D341Med (cell line): ENCODE measurements at places on chromosomes 7 and 10.

- no peak for DNase-seq
Observed at GRCh38 chr10:71448146-71448545, 51.4 kb downstream of the CDH23 start.

GRCh38 chr10:132111121-132111731 is 45.5 kb downstream of the JAKMIP3 start:
- DNase-seq = no peak

DNA sequence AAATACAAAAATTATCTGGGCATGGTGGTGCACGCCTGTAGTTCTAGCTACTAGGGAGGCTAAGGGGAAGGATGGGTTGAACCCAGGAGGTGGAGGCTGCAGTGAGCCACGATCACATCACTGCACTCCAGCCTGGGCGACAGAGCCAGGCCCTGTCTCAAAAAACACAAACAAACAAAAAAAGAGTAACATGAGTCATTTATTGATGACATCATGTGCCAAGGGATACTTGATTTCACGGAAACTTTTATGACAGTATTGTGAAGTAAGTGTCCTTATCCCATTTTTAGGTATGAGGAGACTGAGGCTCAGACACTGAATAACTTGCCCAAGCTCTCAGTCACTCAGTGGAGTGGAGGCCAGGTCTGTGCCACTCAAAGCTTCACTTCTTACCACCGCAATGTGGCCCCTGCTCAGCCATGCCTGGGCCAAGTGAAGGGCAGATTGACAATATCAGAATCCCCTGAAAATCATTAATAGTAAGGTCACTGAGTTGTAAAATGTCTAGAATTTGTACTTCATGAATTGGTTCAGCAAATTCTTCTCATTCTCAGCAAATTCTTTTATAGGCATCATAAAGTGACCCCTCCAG is 36.5 kb downstream of the EMX2 start:
- no peak for DNase-seq

DNA sequence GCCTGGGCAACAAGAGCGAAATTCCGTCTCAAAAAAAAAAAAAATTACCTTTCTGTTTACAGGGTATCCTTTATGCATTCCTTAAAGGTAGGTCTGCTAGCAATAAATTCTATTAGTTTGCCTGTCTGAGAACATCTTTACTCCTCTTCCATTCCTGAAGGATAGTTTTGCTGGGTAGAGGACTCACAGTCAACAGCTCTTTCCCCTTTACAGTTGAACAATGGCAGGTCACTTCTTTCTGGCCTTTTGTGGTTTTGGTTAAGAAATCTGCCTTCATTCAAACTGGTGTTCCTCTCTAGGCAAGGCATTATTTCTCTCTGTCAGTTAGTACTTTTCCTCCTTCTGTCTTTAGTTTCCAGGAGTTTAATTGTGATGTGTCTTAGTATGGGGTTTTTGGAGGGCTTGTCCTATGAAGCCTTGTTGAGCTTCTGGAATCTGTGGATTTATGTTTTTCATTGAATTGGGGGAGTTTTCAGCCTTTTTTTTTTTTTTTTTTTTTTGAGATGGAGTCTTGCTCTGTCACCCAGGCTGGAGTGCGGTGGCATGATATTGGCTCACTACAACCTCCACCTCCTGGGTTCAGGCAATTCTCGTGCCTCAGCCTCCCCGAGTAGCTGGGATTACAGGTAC is 4.8 kb upstream of the DNAAF5 start:
- DNase-seq = no peak

DNA sequence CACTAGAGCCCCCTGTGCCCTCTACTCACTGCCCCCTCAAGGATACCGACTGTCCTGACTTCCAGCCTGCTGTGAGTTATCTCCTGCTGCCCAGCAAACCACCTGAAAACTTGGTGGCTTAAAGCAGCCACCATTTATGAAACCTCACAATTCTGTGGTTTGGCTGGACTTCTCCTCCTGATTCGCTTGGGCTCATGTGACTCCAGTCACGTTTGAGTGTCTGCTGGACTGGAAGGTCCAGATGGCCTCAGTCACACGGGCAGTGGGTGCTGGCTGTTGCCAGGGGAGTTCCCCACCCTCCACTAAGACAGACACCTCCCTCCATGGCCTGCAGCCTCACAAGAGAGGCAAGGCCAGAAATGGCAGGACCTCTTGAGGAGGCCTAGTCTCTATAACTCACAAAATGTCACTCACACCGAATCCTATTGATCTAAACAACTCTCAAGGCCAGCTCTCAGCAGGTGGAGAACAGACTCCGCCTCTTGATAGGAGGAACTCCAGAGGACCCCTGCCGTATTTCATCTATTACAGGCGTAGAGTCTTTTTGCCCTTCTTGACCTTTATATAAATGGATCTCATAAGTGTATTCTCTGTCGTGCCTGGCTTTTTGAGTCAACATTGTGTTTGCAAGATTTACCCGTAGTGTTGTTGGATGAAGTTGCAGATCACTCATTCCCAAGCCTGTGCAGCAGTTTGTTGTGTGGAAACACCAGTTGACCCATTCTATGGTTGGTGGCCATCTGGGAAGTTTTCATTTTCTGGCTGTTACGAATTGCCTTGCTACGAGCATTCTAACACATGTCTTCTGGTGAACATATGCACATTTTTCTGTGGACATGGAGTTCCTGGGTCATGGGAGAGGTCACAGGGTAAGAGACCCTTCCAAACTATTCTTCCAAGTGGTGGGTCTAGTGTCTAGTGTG is 48.3 kb downstream of the ZMIZ1 start:
- no peak for DNase-seq

DNA sequence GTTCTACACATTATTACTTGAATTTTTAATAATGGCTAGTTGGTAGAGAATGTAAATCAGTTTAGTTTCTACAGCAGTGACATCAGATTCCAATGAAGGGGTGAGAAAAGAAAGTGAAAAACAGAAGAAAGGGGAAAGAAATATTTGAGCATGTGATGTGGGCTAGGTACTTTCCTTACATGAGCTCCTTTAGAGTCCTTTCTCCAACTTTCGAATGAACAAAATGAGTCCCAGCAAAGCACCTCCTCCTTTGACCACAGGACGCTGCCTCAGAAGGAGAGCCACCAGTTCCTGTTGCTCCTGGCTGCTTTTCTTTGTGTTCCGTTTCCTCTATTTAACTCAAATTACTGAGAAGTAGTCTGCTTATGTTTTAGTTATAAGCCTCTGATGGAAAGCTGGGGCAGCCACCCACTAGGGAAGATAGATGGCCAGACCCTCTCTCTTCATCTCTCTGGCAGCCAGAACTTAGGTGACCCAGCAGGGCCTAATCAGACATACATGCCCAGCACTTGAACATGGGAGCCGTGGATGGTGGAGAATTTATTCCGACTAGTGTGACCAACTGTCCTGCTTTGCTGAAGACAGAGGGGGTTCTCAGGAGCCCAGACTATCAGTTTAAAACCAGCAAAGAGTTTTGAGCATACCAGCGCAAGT is 82.4 kb upstream of the NME8 start:
- DNase-seq = no peak

DNA sequence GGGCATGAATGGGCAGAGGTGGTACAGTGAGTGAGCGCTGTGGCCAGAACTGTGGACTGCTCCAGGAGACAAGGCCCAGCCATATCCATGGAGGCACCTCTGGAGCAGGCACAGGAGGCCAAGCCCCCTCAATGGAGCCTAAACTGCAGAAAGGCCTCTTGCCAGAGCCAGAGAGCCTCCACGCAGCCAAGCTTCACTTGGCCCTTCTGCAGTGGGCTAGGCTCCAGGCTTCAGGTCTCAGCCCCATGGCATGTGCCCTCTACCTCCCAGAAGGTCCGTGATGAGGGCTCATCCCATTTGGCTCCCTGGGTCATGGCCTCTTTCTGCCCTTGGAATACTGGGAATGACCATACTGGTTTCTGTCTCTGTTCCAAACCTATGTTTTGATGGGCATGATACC is 8.9 kb downstream of the PDE1C start:
- DNase-seq = no peak

- DNase-seq = no peak
Observed at GRCh38 chr10:28822719-28823464, 145.6 kb downstream of the BAMBI start.

DNA sequence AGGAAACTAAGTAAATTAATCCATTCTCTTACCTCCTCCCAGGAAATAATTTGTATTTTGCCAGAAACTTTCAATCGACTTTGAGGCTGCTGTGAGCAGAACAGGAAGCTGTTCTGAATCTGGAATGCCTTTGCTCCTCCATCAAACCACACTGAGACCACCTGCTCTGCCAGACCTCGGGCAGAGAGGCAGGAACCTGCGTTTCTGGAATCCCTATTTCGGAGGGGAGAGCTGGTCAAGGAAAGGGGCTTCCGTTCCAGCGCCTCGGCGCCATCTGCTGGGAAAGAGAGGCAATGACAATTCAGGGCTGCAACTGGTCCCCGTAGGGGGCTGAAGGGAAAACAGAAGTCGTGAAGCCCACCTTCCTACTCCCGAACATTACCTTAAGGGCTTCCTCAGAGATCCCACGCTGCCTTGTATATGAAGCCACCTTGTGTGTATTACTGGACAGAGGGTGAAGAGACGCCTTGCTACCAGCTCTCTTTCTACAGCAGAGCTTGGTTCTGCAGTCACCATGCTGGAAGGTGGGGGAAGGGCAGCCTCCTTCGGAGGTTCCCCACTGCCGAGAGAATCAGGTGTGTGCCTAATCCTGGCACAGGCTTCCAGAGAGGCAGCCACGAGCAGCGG is 31.2 kb downstream of the ZNF467 start:
- DNase-seq = peak; percentile 85

DNA sequence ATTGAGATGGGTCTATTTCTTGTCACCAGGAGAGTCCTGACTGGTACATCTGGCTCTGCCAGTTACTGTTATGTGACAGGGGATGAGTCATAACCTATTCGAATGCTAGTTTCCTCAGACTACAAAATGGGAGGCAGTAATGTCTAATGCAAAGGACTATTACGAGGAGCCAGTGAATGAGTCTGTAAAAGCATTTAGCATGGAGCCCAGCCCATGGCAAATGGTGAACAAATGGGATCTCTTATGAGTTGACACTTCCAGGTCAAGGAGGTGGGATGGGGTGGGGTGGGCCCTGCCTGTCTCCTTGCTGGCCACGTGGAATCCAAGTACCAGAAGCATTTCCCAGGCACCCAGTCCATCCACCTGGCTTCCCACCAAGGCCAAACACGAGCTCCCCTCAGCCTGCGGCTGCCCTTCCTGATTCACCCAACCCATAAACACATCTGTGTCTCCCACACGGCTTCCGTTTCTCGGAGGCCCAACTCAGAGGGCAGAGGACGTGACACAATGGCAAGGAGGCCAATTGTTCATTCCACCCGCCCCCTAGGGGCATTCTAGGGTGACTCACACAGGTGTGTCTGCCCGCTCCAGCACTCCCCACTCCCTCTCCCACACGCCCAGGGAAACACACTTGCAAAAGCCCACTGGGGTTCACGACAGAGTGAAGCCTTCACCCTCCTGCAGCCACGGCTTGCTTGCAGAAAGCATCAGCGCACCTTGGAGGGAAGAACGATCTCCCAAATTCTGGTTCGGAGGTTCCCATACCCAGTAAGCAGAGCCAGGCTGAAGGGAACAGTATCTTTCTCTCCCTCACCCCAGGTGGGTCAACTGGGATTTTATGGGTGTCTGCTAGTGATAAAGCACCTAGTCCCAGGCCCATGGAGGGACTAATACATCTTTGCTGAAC is 109.8 kb downstream of the SH3PXD2A start:
- no peak for DNase-seq

GRCh38 chr10:58217612-58218011 is 50.1 kb downstream of the IPMK start:
- no peak for DNase-seq

- DNase-seq = no peak
Observed at GRCh38 chr7:87565877-87566276, 34.8 kb downstream of the ABCB1 start.

DNA sequence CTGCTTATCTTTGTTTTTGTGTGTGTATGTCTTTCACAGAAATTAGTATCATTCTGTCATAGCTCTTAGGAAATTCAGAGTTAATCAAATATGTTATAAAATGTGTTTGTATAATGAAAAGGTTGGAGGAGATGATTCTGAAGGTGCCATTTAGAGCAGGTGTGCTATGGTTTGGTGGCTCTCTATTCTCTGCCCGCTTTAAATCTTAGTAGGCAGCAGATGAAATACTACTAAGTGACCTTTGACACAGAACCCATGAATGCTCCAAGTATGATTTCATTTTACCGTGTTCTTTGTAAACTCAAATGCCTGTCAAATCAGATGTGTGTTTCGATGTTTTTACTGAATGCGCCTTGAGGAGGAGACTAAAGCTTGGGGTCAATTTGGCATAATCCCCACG is 24.5 kb downstream of the ZEB1 start:
- no peak for DNase-seq

- no peak for DNase-seq
Observed at GRCh38 chr10:128929131-128929530, 537.9 kb upstream of the MGMT start.

DNA sequence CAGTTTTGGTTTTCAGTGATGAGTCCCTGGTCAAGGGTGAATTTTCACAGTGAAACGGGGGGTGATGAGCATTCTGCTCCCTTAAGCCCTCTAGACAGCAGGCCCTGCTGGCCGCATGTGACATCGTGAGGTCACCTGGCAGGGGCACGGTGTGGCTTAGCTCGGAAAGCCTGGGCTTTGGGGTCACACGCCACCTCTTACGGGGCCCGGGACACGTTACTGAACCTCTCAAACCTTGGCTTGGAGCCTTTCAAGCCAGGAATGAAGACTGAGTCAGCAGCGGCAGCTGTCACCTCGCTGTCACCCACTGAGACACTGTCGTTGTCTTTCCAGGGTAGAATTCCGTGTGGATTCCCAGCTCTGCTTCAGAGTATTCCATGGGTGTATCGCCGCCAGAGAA is 4.1 kb downstream of the GET4 start:
- no peak for DNase-seq

DNA sequence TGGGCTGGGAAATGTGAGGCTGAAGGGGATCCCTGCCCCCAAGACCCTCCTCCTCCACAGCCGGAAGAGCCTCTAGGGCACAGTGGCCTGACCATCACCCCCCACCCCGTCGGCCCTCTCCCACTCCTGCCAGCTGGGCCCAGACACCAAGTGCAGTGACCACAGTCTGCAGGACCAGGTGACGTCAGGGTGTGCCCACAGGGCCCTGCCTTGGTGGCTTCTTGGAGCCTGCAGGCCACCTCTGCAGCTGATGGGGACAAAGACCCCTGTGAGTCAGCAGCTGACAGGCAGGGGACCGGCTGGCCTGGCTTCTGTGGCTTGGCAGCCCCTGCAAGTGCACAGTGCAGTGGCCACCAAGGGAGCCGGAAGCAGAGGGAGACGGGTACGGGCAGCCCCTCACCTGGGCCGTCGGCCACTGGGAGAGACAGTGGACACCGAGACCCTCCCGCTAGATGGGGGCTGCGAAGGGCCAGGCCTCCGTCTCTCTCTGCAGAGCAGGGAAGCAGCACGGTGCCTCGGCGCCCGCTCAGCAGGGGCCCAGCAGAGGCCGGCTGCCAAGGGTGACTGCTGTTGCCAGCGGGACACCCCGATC is 274.6 kb downstream of the ELFN1 start:
- DNase-seq = no peak

- DNase-seq = no peak
Observed at GRCh38 chr7:44811093-44811492, 14.6 kb downstream of the PPIA start.
